ENCODE measurements at places on chromosomes 3 and 15.

DNA sequence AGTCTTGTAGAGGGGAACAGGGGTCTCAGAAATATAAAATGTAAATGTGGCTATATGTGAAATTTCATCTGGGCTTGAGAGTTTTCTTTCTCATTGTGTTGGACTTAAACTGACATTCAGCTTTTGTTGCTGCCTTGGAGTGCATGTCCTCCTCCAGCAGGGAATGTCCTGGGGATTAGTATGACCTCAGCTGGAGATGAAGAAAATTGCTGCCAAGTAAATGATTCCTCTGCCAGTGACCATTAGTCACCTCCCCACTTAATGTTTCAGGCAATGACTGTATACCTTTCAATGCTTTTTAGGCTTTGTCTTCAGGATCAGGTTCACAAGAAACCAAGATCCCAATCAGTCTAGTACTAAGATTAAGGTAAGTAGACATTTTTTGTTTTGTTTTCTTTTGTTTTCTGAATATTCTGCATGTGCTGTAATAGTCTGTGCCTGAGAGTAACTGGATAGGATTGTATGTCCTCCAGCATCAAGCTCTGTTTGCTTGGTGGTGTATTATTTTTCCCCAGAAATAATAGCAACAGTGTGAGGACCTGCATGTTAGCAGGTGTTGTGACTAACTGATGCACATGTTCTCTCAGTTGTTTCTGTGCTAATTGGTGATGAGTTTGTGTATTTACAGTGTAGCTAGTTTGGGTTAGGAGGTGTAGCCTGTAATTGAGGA is 18.1 kb upstream of the SLC22A13 start:
- DNase-seq, result no peak

DNA sequence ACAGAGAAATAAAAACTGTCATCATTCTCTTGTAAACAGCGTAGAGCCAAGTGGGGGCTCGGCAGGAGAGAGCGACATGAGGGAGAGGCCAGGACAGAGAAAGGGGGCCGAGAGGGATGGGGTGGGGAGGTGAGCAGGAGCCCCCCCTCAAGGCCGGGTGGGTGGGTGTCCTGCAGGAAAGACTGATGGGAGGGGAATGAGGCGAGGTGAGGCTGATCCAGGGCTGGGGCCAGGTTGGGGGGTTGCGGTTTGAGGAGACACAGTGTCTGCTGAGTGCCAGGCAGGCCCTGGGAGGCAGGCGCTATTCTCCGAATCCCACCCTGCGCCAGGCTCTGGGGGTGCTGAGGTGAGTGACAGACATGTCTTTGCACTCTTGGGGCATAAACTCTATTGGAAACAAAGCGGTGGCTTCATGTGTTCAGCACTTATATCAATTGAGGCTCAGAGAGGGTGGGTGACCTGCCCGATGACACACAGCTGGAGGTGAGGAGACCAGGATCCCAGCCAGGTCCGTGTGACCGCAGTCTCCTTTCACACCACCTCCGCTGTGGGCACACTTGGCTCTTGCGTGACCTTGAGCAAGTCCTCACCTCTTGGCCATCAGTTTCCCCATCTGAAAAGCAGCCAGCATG is 19.6 kb upstream of the CSPG4 start:
- DNase-seq, result no peak

GRCh38 chr3:29924783-29925561 is 644.1 kb downstream of the RBMS3 start:
- DNase-seq, result no peak

GRCh38 chr3:61961900-61962299 is 400.5 kb downstream of the PTPRG start:
- no peak for DNase-seq

GRCh38 chr3:90007778-90008499 is 900.5 kb downstream of the EPHA3 start:
- no peak for DNase-seq

GRCh38 chr3:197694251-197694650 is 42.5 kb downstream of the RUBCN start:
- DNase-seq, result no peak

DNA sequence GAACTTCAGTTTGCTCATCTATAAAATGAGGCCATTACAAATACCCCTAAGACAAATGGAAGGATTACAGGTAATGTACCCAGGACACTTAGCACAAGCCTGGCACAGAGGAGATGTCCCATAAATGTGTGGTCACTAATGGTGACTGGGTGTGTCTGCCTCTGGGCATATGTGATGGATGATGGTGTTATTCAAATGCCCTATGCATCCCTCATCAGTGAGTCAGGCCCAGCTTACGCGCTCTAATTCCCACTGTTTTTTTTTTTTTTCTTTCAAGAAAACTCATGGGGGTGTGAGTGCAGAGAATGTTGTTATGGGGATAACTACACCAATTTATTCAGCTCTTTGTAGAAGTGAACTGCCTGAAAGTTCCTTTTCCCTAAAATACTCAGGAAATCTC is 23.6 kb upstream of the KIF23 start:
- DNase-seq, result no peak

- DNase-seq, result no peak
Observed at GRCh38 chr15:42214600-42214999, 6.5 kb upstream of the VPS39 start.

Measured in GDM1 (cell line).